K562 (cell line): ENCODE measurements at places on chromosomes 6 and 20.

DNA sequence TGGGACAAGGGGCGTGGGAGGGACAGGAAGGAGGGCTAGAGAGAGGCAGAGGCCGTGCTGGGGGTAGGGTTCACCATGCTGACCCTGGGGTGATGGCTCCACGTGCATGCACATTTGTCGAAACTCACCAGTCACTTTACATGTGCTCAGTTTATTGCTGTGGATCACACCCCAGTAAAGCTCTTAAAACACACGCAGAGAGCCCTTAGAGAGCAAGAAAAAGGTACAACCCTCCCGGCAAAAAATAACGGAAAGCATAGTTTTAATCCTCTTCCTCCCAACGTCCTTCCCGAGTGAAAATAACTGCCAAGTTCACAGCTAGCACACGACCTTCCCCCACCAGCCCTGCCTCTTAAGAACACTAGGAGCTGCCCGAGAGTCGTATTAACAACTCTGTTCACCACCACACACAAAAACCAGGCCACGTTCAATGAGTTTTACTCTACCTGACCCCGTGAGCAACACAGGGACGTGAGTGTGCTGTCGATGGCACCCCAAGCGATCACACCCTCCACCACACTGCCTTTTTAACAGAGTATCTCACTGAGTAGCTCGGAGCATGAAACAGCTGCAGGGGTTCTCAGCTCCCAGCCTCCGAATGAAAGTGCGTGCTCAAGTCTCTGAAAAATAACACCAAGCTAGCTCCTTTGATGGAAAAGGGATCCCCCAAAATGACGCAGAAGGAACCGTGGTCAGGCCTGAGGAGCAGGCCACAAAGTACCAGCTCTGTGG, 39.7 kb downstream of the TAF4 start:
- peak; percentile 72 for DNase-seq

DNA sequence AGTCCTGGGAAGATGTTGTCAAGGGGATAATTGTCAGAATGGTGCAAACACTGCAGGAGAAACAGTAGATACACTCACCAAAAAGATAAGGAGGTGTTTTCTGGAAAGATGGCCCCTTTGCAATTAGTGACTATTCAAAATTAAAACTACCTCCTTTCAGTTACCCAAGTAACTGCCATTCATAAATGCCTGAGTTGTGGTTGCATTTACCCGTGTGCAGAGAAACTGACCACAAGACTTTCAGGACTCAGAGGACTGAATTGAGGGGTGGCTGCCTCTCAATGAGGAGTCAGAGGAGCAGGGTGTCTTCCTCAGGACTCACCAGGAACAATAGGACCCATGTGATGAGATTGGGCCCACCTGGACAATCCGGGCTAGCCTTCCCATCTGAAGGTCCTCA, 39.0 kb downstream of the GCM1 start:
- DNase-seq: no peak

GRCh38 chr6:45951321-45952167, 64.1 kb downstream of the CLIC5 start:
- no peak for DNase-seq

GRCh38 chr6:144723431-144723830, 438.3 kb downstream of the UTRN start:
- no peak for DNase-seq

GRCh38 chr6:100376103-100376502, 88.6 kb downstream of the SIM1 start:
- no peak for DNase-seq

GRCh38 chr20:52469128-52469527, 277.5 kb upstream of the ZFP64 start:
- no peak for DNase-seq

GRCh38 chr6:13071550-13072345, 256.6 kb downstream of the TBC1D7 start:
- DNase-seq: no peak
